Mammary epithelial cell (primary cell): ENCODE measurements at places on chromosomes 6 and 20.

- no peak for DNase-seq
Measured at GRCh38 chr20:21804802-21805201, 99.3 kb downstream of the PAX1 start.

GRCh38 chr6:61809004-61809595 is 476.9 kb downstream of the KHDRBS2 start:
- peak; percentile 2 for DNase-seq

DNA sequence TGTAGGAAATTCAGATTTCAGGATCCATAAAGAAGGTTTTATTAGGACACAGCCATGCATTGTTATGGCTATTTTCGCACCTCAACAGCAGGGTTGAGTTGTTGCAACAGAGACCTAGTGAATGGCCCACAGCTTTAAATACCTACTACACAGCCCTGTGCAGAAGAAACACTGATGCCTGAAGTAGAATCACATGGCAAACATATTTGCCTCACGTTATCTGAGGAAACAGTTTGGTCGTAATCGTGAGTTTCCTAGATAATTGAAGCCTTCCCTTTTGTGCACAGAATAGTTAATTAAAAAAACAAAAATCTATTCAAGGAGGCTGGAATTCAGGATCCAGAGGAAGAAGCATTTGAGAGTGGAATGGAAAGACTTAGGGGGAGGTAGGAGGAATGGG is 55.1 kb downstream of the GCNT2 start:
- DNase-seq = no peak

DNA sequence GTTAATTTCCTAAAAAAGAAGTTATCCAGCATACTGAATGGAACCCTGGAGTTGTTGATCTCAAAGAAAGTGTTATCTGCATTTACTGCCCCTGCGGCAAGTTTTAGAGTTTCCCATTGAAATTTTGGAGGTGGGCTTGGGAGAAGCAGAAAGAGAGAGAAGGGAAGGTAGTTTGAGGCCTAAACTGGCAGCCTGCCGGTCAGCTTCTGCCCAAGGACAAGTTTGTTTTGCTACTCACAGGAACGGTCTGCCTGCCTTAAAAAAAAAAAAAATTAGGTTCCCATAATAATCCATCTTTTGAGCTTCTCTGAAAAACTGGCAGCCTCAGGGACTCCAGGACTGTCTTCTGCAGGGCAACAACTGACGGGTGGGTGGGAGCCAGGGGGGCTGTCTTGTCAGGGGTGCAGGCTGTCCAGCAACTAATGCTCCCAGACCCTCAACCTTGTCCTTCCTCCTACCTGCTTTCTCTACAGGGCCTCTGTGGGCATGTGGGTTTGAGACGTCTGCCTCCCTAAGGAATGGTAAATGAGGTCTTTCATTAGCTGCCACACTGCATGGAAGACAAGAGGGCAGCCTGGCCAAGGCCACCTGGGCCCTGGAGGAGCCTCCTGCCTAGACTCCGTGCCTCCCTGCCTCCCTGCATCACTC is 176.1 kb upstream of the KCNG1 start:
- DNase-seq = no peak

DNA sequence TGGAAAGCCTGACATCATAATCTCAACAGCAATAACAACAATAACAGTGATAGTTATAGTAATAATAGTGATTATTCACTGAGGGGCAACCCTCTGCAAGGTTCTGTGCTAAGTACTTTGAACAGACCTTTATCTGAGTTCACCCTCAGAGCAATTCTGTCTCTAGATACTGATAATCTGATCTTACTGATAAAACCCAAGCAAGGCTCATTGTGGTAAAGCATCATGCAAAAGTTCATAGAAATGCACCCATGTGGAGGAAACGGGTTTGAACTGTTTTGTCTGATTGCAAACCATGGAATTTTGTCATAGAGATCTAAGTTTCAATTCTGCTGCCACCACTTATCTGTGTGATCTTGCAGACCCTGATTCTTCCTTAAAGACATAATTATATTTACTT is 1.3 kb upstream of the KIAA0408 start:
- DNase-seq = no peak

DNA sequence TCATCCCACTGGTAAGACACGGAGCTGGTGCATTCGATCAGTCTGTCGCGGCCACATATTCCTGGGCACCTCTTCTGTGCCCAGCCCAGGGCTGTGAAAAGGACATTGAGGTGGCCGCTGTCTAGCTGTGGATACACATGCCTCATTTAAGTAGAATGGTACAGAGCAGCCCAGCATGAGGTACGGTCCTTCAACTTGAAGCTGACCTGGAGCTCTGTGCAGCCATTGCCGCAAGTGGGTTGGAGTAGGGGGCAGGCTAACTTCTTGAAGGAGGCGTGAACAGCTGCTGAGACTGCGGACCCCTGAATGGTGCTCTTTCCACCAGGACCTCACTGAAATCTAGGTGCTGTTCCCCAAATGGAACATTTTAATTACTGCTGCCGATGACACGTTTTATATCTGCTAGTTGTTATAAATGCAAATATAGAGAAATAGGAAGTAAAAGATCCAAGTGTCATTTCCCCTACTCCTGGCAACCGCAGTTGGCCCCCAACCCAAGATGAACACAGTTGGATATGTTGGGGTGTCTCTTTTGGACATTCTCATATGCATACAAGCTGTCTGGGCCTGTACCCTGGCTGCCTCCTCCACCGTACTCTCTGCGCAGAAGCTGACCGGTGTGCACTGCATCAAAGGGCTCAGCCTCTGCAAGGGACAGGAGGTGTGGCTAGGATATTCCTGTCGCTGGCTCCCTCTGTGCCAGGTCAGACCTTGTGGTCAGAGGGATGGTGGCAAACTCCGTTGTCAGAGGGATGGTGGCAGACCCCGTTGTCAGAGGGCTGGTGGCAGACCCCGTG is 86.1 kb downstream of the CDC5L start:
- DNase-seq = no peak

GRCh38 chr6:150091476-150091875 is 22.6 kb upstream of the ULBP3 start:
- DNase-seq = peak; percentile 50

GRCh38 chr6:140201787-140202458 is 827.5 kb upstream of the CITED2 start:
- no peak for DNase-seq

DNA sequence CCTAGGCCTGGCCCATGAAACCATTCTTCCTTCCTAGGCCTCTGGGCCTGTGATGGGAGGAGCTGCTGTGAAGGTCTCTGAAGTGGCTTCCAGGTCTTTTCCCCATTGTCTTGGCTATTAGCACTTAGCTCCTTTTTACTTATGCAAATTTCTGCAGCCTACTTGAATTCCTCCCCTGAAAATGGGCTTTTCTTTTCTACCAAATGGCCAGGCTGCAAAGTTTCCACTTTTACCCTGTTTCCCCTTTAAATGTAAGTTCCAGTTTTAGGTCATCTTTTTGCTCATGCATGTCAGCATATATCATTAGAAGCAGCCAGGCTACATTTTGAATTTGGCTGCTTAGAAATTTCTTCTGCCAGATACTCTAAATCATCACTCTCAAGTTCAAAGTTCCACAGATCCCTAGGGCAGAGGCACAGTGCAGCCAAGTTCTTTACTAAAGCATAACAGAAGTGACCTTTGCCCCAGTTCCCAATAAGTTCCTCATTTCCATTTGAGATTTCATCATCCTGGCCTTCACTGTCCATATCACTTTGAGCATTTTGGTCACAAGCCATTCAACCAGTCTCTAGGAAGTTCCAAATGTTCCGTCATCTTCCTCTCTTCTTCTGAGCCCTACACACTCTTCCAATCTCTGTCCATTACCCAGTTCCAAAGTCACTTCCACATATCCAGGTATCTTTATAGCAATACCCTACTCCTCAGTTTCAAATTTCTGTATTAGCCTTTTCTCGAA is 71.9 kb downstream of the TBC1D7 start:
- DNase-seq = no peak
